ENCODE measurements at places on chromosomes 1 and 21.

- DNase-seq = no peak
These were observed at the start of gene RHBDL2 for GRCh38 chr1:38941527-38942019. Gene RHBDL2 (minus strand): TSS chr1:38941830. CDS start chr1:38919212, 22,618 bp downstream.

GRCh38 chr1:67608661-67609576, 76.1 kb upstream of the GADD45A start:
- DNase-seq = no peak

DNA sequence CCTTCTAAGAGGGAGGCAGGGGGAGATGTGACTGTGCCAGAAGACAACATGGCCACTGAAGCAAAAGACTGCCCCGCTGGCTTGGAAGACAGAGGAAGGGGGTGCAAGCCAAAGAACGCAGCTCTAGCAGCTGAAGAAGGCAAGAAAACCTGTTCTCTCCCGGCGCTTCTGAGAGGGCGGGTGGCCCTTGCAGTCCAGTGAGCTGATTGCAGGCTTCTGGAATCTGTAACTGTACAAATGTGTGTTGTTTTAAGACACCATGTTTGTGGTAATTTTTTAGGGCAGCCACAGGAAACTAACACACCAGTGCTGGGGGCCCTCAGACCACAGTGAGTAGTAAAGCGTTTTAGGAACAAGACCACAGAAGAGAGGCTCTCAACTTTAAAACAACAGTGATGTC, 47.0 kb downstream of the CD46 start:
- DNase-seq = no peak

DNA sequence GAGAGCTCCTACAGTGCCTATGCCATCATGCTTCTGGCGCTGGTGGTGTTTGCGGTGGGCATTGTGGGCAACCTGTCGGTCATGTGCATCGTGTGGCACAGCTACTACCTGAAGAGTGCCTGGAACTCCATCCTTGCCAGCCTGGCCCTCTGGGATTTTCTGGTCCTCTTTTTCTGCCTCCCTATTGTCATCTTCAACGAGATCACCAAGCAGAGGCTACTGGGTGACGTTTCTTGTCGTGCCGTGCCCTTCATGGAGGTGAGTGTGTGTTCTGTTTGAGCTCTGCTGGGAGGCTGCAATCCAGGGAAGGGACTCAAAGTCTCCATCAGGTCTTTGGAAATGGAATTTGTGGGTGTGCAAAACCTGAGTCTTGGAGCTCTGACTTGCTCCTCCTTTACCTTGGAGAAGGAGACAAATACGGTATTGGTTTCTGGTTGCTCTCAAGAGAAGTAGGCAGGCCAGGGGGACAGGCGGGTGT, 658 bp downstream of the GPR37L1 start:
- no peak for DNase-seq

DNA sequence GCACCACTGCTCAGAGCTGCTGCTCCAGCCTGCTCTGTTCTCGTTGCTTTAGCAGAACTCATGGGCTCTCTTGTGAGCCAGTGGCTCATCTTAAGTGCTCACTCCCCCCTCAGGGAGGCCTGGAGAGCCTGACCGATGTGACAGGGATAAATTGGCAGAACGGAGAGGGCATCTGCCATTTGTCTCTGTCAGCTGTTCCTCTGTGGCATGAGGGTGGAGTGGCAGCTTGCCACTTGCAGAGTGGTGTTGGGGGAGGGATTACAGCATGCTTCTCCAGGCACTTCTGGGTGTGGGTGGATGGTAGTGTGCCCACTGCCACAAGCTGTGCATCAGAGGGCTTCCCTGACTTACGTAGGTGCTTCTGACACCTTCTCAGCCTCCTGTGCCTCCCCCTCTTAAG, 229.5 kb downstream of the PAPPA2 start:
- DNase-seq = no peak

- no peak for DNase-seq
These were observed 9.4 kb downstream of the USP48 start for GRCh38 chr1:21773585-21773984.

- no peak for DNase-seq
These were observed 7.6 kb downstream of the ENO1 start for GRCh38 chr1:8870616-8871538.

DNA sequence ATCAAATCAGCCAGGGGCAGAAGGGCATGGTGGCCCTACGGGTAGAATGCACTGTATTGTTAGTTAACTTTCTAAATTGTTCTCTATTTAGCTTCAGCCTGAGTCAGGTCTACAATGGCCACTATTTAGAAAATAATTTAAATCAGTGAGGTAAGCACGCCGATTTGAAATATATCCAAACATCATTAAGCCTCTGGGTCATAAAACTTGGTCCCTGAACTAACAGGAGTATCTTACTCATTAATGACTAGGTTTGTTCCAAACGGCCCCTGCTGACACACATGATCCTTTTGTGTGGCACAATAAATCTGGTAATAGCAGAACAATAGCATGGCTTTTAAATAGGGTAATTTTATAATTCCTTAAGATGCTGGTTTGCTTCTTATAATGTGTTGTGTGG, 48.4 kb downstream of the STX6 start:
- DNase-seq = no peak

DNA sequence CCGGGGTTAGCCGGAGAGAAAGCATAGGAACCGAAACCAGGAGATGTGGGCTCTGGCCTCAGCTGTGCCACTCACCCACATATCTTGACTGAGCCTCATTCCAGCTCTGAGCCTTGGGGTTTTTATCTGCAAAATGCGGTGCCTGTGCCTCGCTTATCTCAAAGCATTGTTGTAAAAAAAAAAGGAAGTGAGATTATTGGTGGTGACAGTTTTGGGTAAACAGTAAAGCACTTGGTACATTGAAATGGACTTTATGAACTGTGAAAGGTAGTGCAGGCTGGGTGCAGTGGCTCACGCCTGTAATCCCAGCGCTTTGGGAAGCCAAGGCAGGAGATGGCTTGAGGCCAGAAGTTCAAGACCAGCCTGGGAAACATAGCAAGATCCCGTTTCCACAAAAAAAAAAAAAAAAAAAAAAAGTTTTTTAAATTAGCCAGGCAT, 3.8 kb downstream of the PTAFR start:
- peak; percentile 29 for DNase-seq

- no peak for DNase-seq
These were observed 51.2 kb downstream of the OPTC start for GRCh38 chr1:203544978-203545816.

DNA sequence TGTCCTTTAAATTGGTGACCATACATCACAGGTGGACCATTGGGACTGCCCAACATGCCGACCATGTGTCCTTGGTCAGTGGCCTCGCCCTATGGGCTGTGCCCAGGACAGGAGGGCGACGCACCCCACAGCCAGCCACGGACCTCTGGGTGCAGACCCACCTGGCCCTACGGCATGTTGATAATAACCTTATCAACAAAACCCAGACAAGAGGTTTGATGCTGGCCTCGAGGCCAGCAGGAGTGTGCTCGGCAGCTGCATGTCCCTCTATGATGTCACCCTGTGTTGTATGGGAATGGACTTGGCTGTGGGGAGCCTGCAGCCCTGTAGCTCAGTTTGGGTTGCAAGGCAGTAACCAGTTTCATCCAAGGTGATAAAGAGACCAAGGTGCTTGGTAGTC, 32.1 kb downstream of the SLC37A1 start:
- DNase-seq = no peak

GRCh38 chr1:32876341-32877210, 5.9 kb upstream of the FNDC5 start:
- DNase-seq = peak; percentile 36

- no peak for DNase-seq
These were observed 188.0 kb downstream of the RERE start for GRCh38 chr1:8629241-8630091.

DNA sequence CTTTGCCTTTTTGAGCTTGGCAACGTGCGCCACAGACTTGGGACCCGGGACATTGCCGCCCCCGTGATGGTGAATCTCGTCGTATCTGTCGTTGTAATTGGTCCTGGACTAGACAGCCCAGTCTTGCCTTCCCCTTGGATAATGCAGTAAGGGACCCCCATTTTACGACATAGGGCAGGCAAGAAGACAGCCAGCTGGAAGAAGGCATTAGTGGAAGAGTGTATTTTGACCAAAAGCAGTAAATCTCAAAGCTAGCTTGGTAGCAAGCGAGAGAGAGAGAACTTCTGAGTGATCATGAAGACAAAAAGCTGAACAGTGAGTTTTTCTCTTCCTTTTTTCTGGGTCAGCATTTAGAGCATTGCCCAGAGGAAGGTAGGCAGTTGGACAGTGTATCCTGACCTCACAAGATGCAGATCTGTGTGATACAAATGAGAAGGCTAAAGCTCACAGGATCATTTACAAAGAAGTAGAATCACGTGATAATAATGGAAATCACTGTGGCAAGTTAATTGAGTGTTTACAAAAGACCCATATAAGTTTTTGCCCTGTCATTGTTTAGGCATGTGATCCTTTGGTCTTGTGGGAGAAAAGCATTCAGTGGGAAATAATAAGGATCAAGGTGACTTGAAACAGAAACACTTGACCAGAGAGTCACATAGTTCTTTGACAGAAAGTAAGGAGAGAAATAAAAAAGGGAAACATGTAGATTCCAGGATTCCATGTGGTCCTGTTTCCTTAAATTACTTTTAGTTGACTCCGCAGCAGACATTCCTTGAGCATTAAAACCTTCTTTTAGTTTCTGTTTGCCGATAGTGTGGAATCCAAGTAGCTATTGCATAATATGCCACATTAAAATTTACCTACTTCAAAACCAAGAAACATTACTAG, 66.3 kb downstream of the CNST start:
- no peak for DNase-seq

DNA sequence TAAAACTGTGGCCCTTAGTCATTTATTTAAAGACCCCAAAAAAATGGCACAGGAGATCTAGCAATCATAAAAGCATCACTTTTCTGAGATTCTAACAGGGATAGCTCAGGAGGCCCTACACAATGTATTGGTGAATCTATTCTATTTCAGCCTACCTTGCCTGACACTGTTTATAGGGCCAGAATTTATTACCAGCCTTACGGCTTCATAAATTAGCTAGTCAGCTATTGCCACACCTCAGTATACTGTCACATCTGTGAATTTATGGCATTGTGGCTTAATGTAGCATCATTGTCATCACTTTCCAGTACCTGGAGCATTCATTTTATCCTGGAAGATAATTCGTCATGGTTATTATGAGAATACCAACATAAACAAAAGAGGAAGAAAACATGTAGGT, 121.2 kb upstream of the ERG start:
- DNase-seq = no peak

- DNase-seq = no peak
These were observed 5.2 kb downstream of the SELENON start for GRCh38 chr1:25804964-25805862.

- no peak for DNase-seq
These were observed 239.7 kb upstream of the KCNK2 start for GRCh38 chr1:214842856-214843255.

GRCh38 chr21:32306021-32306780, 7.5 kb downstream of the MRAP start:
- no peak for DNase-seq

- DNase-seq = no peak
These were observed 4.3 kb upstream of the BCL2L15 start for GRCh38 chr1:113891631-113892220.

GRCh38 chr1:171350594-171350993, 36.6 kb downstream of the FMO4 start:
- DNase-seq = no peak

GRCh38 chr1:226584164-226584563, 35.6 kb downstream of the STUM start:
- no peak for DNase-seq
